Coronary artery (tissue), 2 donors: ENCODE measurements at places on chromosomes 1 and 21.

- peak; percentile 85 for DNase-seq
These were observed 95.9 kb downstream of the SPSB1 start for GRCh38 chr1:9388335-9389180.

DNA sequence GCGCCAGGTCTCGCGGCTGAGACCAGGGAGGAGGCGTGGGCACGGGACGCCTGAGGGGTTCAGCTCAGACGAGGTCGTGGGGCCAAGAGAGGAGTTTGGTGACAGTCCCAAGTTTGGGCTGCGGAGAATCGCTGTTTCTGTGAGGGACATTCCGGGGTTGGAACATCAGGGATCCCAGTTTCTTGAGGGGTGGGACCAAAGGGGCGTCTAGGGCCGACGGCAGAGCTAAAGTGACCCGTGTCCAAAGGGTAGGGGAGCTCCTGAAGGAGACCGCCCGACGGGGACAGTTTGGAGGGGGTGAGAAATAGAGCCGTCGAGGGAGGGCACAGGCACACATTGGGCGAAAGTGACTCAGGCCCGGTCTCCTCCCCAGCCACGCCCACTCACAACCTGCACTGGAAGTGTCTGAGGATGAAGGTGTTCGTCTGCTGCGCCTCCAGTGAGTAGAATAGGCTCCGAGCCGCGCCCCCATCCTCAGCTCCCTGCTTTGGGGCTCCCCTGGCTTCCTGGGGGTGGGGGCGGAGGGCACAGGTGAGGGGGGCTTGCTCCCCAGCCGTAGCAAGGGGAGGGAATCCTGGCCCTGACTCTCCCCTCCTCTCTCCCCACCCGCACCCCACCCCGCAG lies 7.0 kb downstream of the EFNA3 start:
- DNase-seq: peak; percentile 84

GRCh38 chr1:225299624-225300023 lies 128.2 kb downstream of the LBR start:
- DNase-seq: no peak

DNA sequence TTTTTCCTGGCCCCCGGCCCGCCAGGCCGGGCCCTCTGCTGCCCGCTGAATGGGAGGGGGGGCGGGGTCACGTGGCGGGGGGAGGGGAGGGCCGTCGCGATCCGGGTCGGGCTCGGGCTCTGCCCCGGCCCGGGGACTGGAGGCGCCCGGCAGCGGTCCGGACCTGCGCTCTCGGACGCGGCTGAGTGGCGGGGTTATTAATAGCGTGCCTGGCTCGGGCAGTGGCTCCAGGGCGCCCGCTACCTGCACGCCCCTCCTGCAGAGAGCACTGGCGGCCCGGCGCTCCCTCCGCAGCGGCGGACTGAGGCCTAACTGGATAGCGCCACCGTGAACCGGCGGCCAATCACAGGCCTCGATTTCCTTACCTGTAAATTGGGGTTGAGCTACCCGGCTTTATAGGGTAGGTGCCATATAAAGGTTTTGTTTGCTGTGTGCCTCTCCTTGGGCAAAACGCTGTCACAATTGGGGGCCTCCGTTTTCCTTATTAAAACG lies 28.1 kb downstream of the AHDC1 start:
- no peak for DNase-seq

- DNase-seq: no peak
These were observed 57.8 kb upstream of the PGD start for GRCh38 chr1:10340930-10341590.

DNA sequence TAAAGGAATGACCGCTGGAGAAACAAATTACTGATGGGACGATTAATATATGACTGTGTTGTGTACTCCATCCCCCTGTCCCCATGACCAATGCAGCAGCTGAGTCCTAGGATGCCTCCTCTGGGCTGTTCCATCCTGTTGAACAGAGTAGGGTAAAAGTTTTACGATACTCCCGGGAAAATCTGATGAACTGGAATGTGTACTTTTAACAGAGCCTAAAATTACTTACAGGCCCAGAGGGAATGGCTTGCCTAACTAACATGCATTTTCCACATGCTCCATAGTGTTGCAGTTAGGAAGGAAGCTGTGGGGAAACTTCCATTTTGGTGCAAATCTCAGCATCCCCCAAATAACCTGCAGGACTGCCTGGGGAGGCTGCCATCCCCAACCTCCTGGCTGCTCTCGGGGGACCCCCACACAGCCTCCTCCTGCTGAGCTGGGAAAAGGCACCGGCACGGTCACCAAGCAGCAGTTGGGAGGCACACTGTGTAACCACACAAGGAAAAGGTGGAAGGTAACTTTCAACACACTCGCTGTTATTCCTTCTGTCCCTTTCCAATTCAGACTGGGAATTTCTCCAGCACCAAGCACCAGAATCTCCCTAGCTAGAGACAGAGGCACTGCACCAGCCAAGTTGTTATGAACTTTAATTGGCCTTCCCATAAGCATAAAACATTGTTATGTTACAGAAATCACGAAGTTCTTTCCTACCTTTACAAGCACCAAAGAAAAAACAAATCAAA lies 97.2 kb downstream of the BCAR3 start:
- DNase-seq: no peak

GRCh38 chr1:32199717-32200072 lies 700 bp upstream of the CCDC28B start:
- no peak for DNase-seq

DNA sequence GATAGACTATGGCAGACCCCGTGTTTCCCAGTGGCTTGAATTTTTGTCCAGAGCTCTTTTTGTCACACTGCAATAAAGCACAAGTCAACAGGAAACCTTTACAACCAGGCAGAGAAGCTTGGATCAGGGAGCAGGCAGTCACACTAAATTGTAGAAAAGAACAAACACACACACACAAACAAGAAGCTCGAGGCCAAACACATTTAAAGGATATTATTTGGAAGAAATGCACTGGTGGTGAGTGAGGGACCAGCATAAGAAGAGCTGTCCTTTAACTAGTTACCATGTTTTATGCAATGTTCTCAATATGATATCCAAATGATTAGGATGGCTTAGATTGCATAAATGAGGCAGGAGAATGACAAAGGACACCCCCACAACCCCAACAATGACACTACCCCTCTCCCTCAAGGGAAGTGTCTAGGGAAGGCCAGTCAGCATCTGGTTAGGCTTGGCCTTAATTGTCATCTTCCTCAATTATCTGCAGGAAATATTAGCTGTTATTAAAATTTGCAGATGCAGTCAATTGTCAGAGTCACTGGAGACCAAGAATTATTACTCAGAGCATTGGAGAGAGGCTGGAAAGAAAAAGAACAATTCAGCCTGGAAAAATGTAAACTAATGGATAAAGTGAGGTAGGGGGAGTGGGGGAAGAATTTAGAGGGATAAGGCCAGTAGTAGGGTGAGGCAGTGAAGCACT lies 35.3 kb downstream of the DDR2 start:
- DNase-seq: no peak

- no peak for DNase-seq
These were observed 2.7 kb upstream of the HDGF start for GRCh38 chr1:156754219-156754618.

DNA sequence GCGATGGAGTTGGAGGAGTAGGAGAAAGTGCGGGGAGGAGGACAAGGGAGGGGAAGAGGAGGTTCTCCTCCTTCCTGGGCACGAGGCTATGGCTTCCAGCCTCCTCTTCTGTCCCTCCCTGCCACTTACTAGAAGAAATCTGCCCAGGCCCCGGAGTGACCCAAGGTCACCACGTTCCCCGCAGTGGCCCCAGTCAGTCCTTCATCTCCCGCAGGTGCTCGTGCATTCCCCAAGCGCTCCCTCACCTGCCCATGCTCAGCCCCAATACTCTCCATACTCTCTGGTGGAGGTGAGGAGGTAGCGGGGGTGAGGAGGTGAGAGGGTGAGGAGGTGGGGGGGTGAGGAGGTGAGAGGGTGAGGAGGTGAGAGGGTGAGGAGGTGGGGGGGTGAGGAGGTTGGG lies 85.4 kb downstream of the CCDC185 start:
- peak; percentile 38 for DNase-seq

GRCh38 chr1:182301467-182302198 lies 90.0 kb downstream of the GLUL start:
- DNase-seq: no peak

- DNase-seq: no peak
These were observed 102.9 kb downstream of the FASLG start for GRCh38 chr1:172761581-172762486.

GRCh38 chr1:228226956-228227791 lies 19.3 kb downstream of the OBSCN start:
- no peak for DNase-seq

DNA sequence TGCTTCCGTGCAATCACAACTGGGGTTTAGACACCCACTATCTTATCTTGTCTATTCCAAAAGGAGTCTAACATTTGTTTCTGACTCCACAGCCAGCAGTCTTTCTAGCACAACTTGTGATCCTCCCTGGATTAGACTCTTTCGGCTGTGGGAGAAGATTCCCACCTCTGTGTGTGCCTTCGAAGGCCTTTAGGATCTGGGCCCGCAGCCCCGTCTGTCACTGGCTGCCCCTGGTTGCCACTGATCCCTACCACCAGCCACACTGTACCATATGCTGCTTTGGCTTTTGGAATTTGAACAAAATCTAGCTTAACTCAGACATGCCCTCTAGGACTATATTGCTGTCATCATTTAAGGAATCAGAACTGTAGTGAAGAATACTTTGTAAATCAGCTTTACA lies 18.0 kb downstream of the NTPCR start:
- no peak for DNase-seq

GRCh38 chr1:246064891-246065290 lies 442.2 kb downstream of the SMYD3 start:
- no peak for DNase-seq

DNA sequence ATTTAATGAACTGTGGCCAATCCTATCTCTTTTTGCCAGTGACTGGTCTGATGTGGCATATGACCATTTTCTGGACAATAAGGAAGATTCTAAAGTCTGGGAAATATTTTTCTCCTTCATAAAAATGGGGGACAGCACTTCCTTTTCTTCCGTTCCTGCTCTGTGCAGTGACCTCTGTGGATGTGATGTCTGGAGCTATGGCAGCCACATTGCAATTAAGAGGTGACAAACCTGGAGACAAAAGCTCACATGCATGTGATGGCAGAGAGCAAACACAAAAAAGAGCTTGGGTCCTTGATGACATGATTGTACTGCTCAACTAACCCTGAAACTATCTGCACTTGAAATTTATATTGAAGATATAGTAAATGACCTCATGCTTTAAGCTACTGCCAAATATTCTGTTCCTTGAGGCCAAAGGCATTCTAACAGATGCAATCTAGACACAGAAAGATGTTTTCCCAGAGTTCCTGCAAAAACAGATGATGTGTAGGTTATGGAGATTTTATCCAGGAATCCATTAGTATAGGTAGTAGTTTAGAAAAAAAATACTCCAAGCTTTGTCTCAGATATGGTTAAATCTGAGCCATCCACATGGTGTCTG lies 2.2 kb upstream of the MAGI3 start:
- no peak for DNase-seq

DNA sequence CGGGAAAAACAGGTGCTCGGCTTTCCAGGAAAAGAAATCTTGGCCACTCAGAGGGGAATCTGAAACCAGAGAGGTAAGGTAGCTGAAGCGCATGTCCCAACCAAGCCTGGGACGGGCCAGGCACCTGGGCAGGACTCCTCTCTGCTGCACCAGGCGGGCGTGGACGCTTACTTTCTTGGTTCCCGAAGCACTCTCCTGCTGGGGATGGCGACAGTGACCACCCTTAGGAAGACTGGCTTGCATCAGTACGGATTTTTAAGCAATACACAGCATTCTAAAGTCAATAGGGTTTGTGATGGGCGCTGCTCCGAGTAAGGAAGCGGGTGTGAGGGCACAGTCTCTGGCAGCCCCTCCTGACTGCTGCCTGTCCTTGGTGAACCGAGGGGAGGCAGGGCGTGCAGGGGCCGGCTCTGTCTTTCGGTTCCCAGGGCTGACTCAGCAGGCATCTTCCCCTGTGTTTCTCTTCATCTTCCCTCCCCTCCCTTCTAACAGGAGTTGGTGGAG lies 74.9 kb upstream of the ANGPTL1 start:
- DNase-seq: peak; percentile 41

- DNase-seq: no peak
These were observed 5.2 kb downstream of the RGL1 start for GRCh38 chr1:183810121-183810520.

GRCh38 chr1:152182944-152183361 lies 23.9 kb upstream of the RPTN start:
- DNase-seq: no peak

DNA sequence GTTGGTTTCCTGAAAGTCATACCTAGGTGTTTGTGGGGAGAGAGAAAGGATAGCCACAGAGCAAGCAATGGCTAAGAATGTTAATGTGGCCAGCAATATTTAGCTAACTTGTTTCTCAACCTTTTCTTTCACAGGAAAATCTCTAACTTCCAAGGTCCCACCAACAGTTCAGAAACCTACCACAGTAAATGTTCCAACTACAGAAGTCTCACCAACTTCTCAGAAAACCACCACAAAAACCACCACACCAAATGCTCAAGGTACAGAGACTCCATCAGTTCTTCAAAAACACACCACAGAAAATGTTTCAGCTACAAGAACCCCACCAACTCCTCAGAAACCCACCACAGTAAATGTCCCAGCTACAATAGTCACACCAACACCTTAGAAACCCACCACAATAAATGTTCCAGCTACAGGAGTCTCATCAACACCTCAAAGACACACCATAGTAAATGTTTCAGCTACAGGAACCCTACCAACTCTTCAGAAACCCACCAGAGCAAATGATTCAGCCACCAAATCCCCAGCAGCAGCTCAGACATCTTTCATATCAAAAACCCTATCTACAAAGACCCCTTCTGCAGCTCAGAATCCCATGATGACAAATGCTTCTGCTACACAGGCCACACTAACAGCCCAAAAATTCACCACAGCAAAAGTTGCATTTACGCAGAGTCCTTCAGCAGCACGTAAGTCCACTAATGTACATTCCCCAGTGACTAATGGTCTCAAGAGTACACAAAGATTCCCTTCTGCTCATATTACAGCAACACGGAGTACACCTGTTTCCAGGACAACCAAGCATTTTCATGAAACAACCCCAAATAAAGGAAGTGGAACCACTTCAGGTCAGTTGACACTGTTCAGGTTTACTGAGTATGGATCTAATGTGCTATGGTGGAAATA lies 15.3 kb downstream of the CD55 start:
- no peak for DNase-seq

GRCh38 chr1:3865606-3866160 lies 8.4 kb downstream of the DFFB start:
- no peak for DNase-seq

GRCh38 chr1:30402031-30402430 lies 321.4 kb downstream of the MATN1 start:
- DNase-seq: no peak

- no peak for DNase-seq
These were observed 13.4 kb upstream of the PIAS3 start for GRCh38 chr1:145871994-145872924.

GRCh38 chr1:7555391-7556185 lies 215.5 kb upstream of the VAMP3 start:
- DNase-seq: no peak
